ENCODE measurements at places on chromosomes 7 and 10. TPM values are rescaled to one million over a fixed set of nuclear protein-coding genes. Genes with fewer than 3 reads are reported as not detected.

ZNF800 gene
- 20.3 TPM for total RNA-seq

KIF11 gene
- 19.9 TPM for total RNA-seq

PODXL gene
- total RNA-seq: 58.5 TPM

DNA sequence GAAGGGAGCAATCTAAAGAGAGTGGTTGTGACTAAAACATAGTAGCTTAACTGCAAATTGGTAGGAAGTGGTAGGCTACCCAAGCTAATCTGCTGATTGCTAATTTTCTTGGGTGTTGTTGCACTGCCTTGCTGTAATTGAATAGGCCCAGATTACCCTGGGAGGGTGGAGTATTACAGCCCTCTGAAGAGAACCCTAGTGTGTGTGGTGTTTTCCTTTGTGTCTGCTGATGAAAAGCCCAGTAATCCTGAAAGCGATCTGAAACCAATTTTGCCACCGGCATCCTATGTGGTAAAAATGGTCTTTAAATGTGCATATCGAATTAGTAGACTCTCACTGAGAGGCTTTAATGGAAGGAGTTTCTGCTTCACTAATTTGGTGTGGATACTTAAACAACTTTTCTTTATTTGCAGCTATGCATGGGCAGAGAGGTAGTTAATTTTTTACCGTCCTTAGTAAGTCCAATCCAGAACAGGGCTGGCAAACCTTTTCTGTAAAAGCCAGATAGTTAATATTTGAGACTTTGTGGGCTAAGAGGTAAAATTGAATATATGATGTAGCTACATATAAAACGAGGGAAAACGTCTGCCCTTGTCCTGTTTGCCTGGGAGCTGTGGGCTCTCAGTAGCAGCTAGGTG, 92.5 kb downstream of the CSTF2T start:
- H3K27ac ChIP-seq: no peak overlapping the region
- no peak overlapping the region for H3K4me3 ChIP-seq
- no peaks in the 10 kb centered on the region for H3K36me3 ChIP-seq
- H3K4me1 ChIP-seq: no peaks in the 10 kb centered on the region
- no peak for DNase-seq

DNA sequence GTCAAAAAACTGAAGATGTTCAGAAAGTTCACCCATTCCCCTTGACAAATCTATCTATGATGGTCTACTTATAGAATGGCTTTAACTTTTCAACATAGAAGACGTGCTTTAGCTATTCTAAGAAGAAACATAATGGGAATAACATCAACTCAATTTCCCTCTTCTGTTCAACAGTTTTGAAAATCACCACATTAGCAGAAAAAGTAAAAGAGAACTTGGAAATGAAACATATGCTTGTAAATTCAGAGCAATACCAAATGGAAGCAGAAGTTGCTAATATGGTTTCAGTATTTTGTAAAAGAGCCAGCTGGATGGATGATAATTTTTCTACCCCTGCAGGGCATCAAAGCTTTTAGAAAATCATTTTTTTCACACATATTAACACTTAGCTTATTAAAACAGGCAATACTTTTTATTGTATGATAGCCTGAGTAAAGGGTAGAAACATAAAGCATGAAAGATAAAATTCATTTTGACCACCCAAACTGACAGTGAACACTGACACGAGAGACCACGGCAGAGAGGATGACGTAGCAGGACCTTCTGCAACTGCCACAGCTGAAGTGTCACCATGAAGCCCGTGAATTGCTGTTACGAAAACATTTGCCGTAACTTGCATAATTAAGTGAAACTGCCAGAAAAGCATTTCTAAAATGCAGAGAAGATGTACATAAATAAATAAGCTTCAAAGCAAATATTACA, 39.2 kb upstream of the FEZF1 start:
- no peaks in the 10 kb centered on the region for H3K36me3 ChIP-seq
- H3K4me1 ChIP-seq: no peaks in the 10 kb centered on the region
- no peak overlapping the region for H3K4me3 ChIP-seq
- no peak overlapping the region for H3K27ac ChIP-seq

DNA sequence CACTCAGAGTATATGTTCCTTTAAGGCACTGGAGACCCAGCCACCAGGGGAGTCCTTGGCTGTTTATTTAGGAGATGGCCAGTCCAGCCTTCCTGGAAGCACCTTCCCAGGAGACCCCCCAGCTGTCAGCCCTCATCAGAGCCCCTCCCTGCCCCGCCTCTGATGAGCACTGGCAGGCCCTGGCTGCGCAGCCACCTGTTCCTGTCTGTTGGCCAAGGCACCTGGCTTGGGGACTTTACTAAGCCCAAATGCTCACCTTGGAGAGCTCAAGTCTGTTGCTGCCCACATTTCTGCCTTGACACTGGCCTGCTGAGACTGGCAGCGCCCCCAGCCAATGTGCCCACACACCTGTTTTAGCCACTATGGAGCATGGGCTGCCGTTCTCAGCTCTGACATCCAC, 124.7 kb downstream of the ELMO1 start:
- H3K36me3 ChIP-seq: no peaks in the 10 kb centered on the region
- H3K27me3 ChIP-seq: no peaks in the 10 kb centered on the region
- DNase-seq: no peak
- H3K4me1 ChIP-seq: no peaks in the 10 kb centered on the region
- no peak overlapping the region for H3K4me3 ChIP-seq
- no peak overlapping the region for H3K27ac ChIP-seq

GRCh38 chr10:69913606-69914382, 112.1 kb downstream of the COL13A1 start:
- H3K4me1 ChIP-seq: no peaks in the 10 kb centered on the region
- H3K36me3 ChIP-seq: peaks cover 1% of the 10 kb centered on the region
- no peaks in the 10 kb centered on the region for H3K27me3 ChIP-seq
- no peak for DNase-seq

DNA sequence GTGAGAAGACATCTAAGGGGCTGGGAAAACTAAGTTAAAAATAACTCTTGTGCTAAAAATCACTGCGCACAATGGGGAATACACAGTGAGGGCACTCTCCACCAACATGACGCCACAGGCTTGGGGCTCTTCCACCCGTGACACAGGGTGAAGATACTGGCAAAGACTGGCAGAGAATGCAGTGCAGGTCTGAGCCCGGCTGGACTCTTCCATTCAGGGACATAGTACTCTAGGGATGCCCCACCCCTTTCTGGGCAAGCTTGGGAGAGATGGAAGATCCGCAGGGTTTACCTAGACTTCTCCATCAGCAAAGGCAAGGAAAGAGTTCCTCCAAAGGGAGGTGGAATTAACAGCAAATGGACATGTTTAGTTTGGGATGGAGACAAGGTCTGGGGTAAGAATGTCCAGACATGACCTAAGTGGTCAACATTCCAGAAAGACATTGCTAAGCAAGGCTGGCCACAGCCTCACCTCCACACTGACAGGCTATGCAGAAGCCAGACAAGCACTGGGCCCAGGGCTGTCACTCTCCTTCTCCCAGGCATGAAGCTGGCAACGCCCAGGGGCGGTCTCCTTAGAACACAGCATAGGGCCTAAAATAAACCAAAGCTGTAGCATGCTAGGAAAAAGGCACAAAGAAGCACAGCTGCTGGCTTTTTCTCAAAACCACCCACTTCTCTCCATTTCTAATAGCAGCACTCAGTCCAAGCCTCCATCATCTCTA, 28.1 kb downstream of the XPNPEP1 start:
- peaks cover 5% of the 10 kb centered on the region for H3K36me3 ChIP-seq
- peaks cover 27% of the 10 kb centered on the region for H3K4me1 ChIP-seq
- H3K27ac ChIP-seq: peak overlapping the region; percentile 70
- peak; percentile 81 for DNase-seq

GRCh38 chr10:31830887-31831286, 97.7 kb downstream of the ARHGAP12 start:
- peaks cover 10% of the 10 kb centered on the region for H3K4me1 ChIP-seq
- H3K4me3 ChIP-seq: no peak overlapping the region
- DNase-seq: peak; percentile 27
- H3K36me3 ChIP-seq: no peaks in the 10 kb centered on the region
- no peaks in the 10 kb centered on the region for H3K27me3 ChIP-seq
- no peak overlapping the region for H3K27ac ChIP-seq
